ENCODE measurements at places on chromosomes 4 and X.

DNA sequence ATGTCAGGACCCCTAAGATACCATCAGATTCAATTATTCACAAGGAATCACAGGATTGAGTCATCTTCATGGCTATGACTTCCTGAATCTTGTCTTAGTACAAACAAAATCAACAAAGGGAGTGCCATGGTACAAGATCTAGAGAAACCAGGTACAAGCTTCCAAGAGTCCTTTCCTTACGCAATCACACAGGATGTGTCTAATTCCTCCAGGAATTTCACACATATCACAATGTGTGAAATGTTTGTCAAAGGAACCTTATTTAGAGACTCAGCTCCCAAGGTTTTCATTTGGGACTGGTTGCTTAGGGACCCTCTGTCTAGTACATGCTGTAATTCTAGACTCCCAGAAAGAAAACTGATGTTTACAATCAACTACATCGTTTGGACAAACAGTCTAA, 83.0 kb downstream of the MAB21L2 start:
- H3K4me3 ChIP-seq: no peak overlapping the region
- no peaks in the 10 kb centered on the region for H3K27me3 ChIP-seq
- H3K4me1 ChIP-seq: no peaks in the 10 kb centered on the region
- no peak for DNase-seq
- no peak overlapping the region for H3K27ac ChIP-seq
- H3K36me3 ChIP-seq: peaks cover 18% of the 10 kb centered on the region

DNA sequence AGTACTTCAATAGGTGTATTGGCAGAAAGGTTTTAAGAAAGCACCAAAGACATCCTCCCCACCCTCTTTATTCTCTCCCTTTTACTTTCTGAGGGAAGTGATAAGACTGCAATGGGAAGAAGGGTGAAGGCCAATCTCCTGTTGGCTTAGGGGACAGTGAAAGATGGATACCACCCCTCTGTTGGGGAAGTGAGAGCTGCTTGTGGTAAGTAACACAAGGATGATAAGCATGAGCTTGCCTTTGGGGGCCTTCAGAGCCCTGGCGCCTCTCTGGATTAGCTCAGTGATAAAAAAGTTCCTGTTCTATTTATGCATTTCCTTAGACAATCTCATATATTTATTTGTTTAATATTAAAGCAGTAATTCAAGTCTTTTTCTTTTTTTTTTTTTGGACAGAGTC, 5.2 kb upstream of the KLF8 start:
- peaks cover 8% of the 10 kb centered on the region for H3K4me1 ChIP-seq
- no peak overlapping the region for H3K27ac ChIP-seq
- no peak overlapping the region for H3K4me3 ChIP-seq
- no peaks in the 10 kb centered on the region for H3K27me3 ChIP-seq
- no peak for DNase-seq

GRCh38 chr4:155578726-155579370, 87.8 kb upstream of the GUCY1A1 start:
- DNase-seq: no peak
- no peaks in the 10 kb centered on the region for H3K27me3 ChIP-seq
- H3K27ac ChIP-seq: no peak overlapping the region
- H3K4me1 ChIP-seq: peaks cover 12% of the 10 kb centered on the region

GRCh38 chr4:7358100-7358735, 76.5 kb downstream of the PSAPL1 start:
- DNase-seq: no peak
- H3K36me3 ChIP-seq: no peaks in the 10 kb centered on the region
- H3K27ac ChIP-seq: no peak overlapping the region
- no peak overlapping the region for H3K4me3 ChIP-seq
- H3K27me3 ChIP-seq: no peaks in the 10 kb centered on the region

GRCh38 chr4:75142850-75143249, 209.9 kb downstream of the PARM1 start:
- no peak overlapping the region for H3K4me3 ChIP-seq
- no peaks in the 10 kb centered on the region for H3K36me3 ChIP-seq
- DNase-seq: no peak
- H3K27ac ChIP-seq: no peak overlapping the region
- H3K4me1 ChIP-seq: no peaks in the 10 kb centered on the region

DNA sequence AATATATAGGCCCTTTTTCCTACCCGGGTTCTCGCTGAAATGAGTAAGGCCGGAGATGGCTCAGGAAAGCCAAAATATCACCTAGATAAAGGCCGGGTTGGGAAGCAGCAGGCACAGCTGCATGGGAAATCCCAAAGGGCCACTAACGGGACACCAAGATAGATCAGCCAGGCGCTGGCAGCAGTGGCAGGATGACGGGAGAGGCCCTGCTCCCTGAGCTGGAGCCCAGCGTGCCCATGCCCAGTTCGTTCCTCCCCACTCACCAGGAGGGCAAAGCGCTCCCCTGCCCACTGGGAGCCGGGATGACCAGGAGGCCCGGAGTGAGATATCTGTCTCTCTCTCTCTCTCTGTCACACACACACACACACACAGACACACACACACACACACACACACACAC, 109.8 kb downstream of the DCTD start:
- H3K27me3 ChIP-seq: peaks cover 4% of the 10 kb centered on the region
- no peak for DNase-seq
- no peak overlapping the region for H3K27ac ChIP-seq

DNA sequence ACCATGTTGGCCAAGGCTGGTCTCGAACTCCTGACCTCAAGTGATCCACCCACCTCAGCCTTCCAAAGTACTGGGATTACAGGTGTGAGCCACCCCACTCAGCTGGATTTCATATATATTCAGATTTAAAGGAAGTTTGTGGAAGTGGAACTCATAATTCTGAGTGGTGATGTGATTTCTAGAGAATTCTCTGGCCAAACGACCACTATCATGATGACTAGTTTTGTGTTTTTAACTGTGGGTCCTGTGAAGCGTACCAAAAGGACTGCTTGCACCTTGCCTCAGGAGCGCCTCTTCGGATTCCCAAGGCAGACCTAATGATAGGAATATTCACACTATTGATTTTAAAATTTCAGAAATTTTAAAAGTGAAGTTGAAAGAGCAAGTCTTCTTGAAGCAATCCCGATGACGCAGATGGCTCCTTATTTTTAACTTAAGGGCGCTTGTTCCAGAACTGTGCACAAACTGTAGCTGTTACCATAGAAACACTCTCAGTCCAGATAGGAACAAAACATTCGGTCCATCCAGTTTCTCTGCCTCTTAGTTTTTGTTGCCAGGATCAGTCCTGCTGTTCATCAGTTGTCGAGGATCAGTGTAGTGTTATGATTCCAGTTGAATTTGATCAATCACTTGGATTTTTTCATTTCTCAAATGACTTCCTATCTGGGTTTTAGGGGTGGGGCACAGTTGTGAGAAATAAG, 51.7 kb upstream of the CLCN4 start:
- H3K4me1 ChIP-seq: peaks cover 35% of the 10 kb centered on the region
- no peaks in the 10 kb centered on the region for H3K27me3 ChIP-seq
- no peak overlapping the region for H3K4me3 ChIP-seq
- H3K27ac ChIP-seq: peak overlapping the region; percentile 60
- peaks cover 21% of the 10 kb centered on the region for H3K36me3 ChIP-seq

GRCh38 chr4:147481577-147482109, 746 bp downstream of the EDNRA start:
- H3K27ac ChIP-seq: no peak overlapping the region
- H3K4me1 ChIP-seq: peaks cover 7% of the 10 kb centered on the region
- H3K27me3 ChIP-seq: peaks cover 35% of the 10 kb centered on the region
- no peak overlapping the region for H3K4me3 ChIP-seq
- H3K36me3 ChIP-seq: no peaks in the 10 kb centered on the region

DNA sequence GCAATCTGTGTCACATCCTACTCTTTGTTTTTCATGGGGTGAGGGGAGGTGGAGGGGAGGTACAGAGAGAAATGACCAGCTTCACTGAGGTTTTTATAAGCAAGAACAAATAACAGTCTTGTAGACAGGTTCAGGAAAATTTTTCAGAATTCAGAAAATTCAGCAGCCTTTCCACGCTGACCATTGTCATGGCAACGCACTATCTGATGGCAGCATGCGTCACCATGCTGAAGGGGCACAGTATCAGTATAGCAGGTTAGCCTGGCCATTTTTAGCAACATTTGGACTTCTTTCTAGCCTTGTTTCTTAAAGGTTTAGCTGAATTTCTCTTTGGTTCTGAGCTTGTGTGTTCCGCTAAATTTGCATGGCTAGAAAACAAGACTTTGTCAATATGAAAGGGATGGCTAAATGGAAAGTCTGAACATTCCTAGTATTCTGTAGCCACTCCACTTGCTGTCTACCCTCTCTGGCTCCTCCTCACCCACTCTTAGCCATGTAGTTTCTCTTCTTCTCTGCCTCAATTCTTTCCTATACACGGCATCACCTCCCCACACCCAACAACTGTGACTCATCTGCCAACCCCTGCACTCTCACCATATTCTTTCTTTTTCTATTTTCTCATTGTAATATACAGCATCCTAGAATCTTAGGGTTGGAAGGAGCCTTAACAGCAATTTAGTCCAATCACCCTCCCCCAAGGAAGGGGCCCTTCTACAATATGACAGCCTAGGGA, 42.7 kb upstream of the CITED1 start:
- H3K27ac ChIP-seq: no peak overlapping the region

- no peaks in the 10 kb centered on the region for H3K4me1 ChIP-seq
- no peaks in the 10 kb centered on the region for H3K36me3 ChIP-seq
- DNase-seq: no peak
- no peak overlapping the region for H3K4me3 ChIP-seq
- peaks cover 7% of the 10 kb centered on the region for H3K27me3 ChIP-seq
Measured at GRCh38 chr4:21763855-21764254, 184.7 kb downstream of the KCNIP4 start.

DNA sequence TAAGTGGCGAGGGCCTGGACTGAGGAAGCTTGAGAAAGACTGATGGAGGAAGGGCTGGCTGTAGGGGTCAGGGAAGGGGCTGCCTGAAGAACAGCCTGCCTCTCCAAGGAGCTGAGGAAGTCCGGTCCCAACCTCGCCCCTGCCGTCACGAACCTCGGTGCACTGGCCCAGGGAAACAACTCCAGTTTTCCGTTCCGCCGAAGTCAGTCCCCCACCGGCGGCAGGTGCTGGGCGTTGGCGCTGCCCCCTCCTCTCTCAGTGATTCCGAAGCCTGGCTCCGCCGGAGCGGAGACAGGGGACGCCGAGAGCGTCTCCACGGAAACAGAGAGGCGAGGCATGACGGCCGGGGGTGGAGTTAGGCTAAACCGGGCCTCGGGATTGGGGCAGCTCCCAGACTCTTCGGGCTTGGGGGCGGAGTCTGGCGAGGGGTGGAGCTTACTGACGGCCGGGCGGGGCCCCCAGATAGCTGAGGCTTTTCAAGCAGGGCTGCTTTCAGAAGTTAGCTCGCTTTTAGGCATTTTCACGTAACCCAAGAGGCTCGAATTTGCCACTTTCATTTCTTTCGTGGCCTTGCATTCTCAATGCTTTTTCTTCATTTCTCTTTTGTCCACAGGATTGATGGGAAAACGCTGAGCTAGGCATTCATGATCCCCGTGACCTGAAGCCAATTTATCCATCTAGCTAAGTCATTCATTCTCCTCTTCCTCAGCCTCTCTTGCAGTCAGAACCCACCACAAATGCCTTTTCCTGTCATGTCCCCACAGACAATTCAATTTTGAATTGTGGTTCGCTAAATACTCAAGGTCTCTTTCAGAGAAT, at the start of gene TTC29:
Gene TTC29, minus strand, starts transcription at position 309 of the 819 bp plus-strand sequence. CDS start 5,969 bp downstream, outside the sequence.
- H3K36me3 ChIP-seq: no peaks in the 10 kb centered on the region
- H3K4me3 ChIP-seq: peak within 1 kb of the TSS; percentile 71
- H3K27me3 ChIP-seq: peaks cover 16% of the 10 kb centered on the region
- peaks cover 25% of the 10 kb centered on the region for H3K4me1 ChIP-seq
- peak; percentile 94 for DNase-seq

DNA sequence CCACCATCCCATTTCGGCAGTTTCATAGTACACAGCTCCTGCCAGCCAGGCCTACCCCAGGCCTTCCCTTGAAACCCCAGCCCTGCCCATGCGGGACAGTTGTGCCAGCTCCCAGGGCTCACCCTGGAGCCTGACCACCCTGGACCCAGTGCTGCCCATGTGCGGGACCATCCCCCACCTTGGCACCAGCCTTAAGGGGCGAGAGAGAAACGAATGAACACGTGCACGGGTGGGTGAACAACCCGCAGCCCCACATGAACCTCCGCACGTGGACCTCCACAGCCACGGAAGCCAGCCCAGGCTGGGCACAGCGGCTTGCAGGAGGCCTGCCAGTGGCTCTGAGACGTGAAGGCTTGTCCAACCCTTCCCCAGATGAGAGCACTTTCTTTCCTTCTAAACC, 76.0 kb upstream of the MXD4 start:
- H3K4me1 ChIP-seq: no peaks in the 10 kb centered on the region
- no peak for DNase-seq
- H3K36me3 ChIP-seq: peaks cover 1% of the 10 kb centered on the region

- H3K36me3 ChIP-seq: no peaks in the 10 kb centered on the region
- H3K27ac ChIP-seq: no peak overlapping the region
Measured at GRCh38 chr4:8333726-8334460, 64.3 kb downstream of the HTRA3 start.

GRCh38 chr4:47010912-47011446, 17.6 kb upstream of the GABRA4 start:
- peak; percentile 6 for DNase-seq
- no peaks in the 10 kb centered on the region for H3K27me3 ChIP-seq
- H3K4me1 ChIP-seq: peaks cover 17% of the 10 kb centered on the region
- no peak overlapping the region for H3K4me3 ChIP-seq
- H3K27ac ChIP-seq: peak overlapping the region; percentile 8
- H3K36me3 ChIP-seq: peaks cover 4% of the 10 kb centered on the region

DNA sequence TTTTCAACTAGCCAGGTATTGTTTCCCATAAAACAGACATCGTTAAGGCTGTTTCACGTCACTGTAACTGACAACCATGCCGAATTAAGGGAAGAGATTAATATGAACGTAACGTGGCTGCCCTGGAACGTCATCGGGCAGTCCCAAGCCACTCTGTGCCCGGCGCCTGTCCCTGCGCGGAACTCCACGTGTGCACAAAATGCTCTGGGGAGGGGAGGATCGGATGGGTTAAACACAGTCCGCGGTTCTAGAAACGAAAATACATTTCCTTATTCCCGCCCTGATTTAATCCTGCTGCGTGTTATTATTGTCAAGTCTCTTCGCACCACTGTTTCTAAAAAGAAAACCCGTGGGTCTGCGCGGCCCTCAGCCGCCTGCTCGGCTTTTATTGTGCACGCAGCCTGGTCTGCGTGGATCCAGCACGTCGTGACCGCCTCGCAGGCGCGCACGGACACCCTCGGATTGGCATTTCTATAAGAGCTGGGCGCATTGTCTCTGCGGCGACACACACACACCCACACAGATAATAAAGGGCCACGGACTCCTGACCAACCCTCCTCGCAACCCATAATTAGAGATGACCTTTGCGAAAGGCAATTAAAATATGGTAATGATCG, 69.6 kb upstream of the BCOR start:
- H3K4me1 ChIP-seq: peaks cover 29% of the 10 kb centered on the region
- H3K27me3 ChIP-seq: no peaks in the 10 kb centered on the region
- H3K4me3 ChIP-seq: peak overlapping the region; percentile 64
- no peak for DNase-seq

DNA sequence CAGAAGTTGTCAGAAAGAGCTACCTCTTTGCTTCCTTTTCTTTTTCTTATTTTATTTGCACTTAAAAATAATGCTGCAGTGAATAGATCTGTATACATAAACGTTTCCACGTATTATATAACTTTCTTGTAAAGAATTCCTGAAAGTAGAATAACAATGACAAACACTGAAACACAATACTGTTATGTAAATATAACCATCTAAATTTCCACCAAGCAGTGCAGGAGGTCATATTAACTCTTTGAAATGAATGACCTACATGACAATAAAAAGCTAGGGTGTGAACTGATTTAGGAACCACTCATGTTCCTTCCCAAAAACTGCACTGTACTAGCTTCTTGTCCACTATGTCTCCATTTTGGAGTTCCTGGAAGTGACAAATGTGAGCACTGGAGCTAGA, 85.8 kb downstream of the COX18 start:
- no peaks in the 10 kb centered on the region for H3K36me3 ChIP-seq
- no peak overlapping the region for H3K27ac ChIP-seq
- H3K4me1 ChIP-seq: peaks cover 10% of the 10 kb centered on the region
- no peak overlapping the region for H3K4me3 ChIP-seq
